NCI-H226 (cell line): ENCODE measurements at places on chromosomes 3 and 15.

DNA sequence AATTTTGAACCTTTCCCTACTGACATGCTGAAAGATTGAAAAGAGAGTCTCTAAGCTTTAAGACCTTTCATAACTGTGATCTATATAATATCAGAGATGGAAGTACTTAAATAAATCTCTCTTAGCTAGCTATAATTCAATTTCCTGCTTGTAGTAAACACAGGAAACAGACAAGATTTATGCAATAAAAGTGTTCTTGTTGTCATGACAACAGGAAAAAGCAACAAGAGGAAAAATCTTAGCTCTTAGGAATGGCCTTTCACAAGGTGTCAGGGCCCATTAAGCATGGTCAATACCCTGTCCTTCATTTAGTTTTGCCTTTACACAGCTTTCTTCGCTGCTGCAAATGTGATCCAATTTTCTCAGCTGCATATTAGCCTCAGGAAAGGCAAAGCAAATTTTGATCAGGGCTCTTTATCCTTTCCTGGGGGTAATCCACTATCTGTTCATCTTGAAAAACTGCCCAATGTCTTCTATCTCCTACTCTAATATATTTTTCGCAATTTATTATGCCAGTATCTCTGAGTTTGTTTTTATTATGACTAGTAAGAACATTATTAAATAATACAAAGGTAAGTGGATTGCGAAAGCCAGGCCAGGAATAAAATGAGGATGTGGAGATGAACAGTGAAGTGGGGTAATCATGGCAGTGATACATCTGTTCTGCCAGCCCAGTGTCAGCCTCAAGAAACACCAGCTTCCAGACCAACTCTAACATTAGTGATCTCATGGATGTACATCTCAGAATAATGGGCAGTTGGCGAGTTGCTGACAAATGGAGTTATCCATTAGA, 28.7 kb downstream of the SIDT1 start:
- DNase-seq: peak; percentile 31

GRCh38 chr3:76698136-76698706, 341.7 kb upstream of the ROBO2 start:
- no peak for DNase-seq

GRCh38 chr3:141279077-141279967, 47.7 kb downstream of the PXYLP1 start:
- peak; percentile 20 for DNase-seq

DNA sequence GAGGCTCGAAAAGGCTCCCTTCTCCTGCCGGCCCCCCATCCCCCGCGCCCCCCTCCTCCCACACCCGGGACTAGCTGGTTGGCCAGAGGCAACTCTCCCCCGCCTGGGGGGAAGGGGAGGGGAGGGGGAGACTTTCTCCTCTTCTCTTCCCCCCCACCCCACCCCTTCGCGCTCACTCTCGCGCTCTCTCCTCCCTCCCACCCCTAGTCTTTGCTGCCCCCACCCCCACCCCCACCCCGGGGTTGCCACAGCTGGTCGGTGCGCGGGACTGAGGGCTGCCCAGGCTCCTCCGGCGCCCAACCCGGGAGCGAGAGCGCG, 710 bp downstream of the MECOM start:
- peak; percentile 43 for DNase-seq

DNA sequence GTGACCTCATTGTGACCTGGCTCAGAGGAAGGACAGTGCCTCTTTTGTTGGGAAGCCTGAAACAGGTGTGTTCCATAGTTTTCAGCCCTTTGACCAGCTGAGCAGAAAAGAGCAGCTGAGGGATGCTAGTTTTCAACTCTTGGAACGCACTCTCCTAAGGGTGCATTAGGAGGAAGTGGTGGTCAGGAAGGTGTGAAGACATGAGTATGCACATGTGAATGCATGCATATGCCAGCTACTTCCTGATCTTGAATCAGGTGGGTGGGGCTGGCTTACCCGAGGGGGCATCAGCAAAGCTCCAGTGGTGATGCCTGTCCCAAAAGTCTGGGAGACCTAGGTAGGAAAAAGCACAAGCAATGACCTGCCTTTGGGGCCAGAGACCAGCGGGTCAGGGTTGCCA, 23.3 kb upstream of the CEMIP start:
- no peak for DNase-seq
